AG09309 (cell line): ENCODE measurements at places on chromosomes 7 and 10.

- no peak for DNase-seq
Measured at GRCh38 chr10:62619413-62619738, 185.1 kb upstream of the ADO start.

DNA sequence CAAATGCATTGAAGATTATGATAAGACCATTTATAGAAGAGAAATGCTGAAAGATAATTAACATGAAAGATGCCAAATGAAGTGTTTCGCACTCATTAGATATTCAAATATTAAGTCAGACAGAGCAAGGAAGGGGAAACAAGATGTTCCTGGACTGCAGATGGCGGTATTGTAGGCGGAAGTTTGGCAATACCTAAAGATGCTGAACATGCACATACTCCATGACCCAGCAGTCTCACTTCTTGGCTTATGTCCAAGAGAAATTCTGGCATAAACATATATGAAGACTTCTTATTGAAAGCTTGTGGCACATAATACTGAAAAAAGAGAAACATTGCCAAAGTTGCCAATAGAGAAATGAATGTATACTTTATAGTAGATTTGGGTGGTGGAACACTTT lies 325.4 kb upstream of the SEMA3C start:
- no peak for DNase-seq

- no peak for DNase-seq
Measured at GRCh38 chr10:110481919-110482318, 15.8 kb upstream of the DUSP5 start.

DNA sequence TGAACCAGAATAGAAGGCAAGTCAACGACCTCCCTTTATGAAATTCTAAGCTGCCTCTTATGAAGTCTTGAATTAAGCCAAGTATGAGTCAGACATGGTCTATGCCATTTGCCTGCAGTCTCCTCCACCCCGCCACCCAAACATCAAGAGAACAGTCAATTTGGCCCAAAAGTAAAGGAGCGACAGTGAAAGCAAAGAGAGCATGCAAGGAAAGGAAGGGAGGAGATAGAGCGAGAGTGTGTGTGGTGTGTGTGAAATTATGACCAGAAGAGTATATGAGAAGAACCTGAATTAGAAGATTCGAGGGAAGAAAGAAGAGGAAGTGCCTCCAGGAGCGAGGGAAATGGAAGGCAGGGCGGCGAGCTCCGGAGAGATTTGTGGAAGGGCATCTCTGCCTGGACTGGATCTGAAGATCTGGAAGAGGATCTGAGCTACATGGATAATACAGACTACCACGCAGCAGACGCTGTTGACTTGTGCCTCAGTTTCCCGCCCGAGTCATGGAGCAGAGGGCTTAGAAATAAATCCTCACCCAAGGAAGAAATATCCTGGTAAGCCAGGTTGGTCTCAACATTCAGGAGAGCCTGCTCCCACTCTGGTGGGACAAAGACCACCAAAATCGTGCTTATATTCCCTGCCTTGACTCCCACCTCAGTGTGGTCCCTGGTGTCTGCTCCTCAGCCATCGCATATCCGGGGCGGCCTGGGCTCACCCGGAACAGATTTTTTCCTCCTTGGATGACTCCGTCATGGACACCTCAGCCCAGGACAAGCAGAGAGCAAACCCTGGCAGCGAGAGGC lies 459 bp downstream of the ZDHHC6 start:
- DNase-seq: no peak

DNA sequence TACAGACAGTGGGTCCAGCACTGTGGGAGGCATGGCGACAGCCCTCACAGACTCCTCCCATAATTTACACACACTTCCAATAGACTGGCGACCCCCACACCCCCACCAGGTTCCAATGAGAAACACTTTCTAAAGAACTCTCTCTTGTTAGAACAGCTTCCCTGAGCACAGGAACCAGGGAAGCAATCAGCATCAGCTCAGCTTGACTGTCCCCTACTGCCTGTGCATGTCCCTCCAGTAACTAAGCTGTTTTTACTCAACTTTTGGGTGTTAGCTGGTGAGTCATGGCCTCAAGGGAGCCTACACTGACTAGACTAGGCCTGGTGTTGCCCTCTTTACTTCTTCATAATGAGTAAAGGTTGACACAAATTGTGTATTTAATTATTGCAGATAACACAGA lies 32.6 kb upstream of the HERPUD2 start:
- DNase-seq: no peak

DNA sequence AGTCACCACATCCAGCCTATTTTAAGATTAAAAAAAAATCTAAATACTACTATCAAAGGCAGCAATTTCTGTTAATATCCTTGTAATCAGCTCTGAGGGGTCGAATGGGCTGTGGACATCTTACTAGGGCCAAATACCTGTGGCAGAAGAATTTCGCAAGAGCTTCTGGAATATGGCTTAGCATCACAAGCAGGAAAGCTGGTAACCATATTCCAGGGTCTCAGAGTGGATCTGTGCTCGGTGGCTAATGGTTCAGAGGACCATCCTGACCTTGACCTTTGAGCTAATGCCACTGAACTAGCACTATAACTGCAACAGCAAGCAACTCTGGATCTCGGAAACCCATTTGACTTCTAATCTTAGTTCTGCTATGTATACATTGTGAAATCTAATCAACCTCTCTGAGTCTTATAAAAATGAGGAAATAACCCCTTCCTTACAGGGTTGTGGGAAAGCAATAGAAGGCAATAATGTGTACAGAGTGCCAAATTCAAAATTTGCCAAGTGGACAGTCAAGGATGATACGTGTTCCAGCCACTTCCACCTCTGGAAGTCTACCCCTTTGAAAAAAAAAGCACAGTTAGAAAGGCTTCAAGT lies 65.5 kb downstream of the CYP26A1 start:
- DNase-seq: no peak

DNA sequence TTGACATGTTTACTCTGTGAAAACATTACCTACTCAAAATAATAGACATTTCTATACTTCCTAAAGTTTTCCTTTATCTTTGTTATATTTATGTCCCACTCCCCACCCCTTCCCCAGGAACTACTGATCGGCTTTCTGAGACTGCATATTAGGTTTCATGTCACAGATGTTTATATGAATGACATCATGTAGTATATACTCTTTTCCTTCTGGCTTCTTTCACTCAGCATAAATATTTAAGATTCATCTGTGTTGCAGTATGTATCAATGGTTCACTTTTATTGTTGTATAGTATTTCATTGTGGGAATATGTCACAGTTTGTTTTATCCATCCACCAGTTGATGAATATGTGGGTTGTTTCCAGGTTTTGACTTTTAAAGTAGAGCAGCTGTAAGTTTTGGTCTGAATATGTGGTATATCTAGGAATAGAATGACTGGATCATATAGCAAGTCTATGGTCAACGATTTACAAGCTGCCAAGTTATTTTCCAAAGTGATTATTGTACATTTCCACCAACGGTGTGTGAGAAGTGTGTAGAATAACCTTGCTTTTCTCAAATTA lies 73.8 kb upstream of the CAV2 start:
- no peak for DNase-seq
